Amygdala (tissue), 56 donors: ENCODE measurements at places on chromosomes 7 and 10.

DNA sequence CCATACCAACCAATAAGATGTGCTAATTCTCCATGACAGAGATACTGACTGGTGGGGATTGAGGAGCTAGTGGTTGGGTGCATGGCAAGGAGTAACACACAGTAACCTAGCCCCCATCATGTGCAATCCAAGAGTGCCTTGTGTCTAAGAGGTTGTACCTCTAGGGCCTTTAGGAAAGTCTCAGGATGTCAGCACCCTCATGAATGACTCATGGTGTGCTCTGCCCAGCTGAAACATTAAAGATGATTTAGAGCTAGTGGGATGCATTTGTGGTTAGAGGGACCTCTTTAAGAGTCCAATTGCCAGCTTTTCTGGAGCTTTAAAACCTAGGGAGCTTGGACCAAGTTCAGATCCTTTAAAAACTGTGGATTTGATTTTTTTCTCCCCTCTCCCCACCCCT is 181.1 kb downstream of the HERPUD2 start:
- DNase-seq: no peak

DNA sequence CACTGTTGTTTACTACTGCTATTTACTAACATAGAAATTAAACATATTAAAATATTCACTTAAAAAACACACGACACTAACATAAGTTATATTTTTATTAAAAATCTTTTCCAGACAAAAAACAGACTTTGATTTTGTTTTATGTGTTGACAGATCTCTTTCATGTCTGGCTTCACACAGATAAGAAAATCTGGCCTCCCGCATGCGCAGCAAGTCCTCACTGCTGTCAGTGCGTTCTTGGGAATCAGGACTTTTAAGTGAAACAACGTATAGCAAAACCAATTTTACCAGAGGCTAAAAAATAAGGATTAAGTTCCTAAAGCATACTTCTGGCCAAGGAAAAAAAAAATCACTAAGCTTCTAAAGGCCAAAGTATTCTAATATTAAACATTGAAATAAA is 1.2 kb upstream of the IDI1 start:
- DNase-seq: no peak

- peak; percentile 41 for DNase-seq
Measured at GRCh38 chr10:131452926-131453720, 141.6 kb upstream of the TCERG1L start.

DNA sequence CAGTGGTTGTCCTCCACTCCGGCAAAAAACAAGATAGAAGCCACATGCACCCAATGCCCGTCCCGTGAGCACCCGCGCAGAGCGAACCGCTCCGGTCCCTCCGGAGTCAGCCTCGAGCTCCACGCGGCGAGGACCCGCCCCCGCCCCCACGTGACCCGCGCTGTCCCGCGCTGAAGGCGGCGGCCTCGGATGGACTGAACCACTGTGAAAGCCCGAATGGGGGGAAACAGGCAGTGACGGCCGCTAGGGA is 766 bp upstream of the EIF3B start:
- peak; percentile 95 for DNase-seq

DNA sequence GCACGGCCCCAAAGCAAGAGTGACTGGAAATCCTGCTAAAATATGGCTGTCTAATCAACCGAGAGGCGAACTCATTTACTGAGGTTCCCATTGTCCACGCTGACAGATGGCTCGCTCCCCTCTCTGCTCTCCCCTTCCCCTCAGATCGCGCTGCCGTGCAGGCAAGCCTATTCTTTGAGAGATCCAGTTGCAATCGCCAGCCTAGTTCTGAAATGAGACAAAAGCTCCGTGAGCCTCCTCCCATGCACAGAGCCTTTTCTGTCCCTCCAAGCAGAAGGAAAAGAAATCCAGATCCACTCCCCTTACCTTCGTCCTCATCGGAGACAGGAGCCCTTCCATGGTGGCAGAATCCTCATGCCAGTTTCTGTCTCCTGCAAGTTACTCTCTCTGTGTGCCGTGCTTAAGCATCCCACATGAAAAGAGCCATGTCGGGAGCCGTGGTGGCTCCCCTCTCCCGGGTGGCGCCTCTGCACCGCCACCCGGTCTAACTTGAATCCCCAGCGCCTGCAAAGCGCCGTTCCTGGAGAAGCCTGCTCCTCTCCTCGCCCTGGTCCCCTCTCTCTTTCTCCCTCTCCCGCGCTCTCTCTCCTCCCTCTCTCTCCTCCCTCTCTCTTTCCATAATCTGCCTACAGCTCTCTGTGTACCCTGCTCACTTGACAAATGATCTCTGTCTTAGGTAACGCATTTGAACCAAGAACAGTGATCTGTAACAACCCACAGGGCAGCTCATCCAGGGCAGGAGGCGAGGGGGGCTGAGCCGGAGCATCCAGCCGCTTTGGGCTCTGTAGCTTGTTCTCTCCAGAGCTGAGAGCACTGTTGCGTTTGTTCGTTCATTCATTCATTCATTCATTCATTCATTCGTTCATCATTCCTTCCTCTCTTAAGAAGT is 156.8 kb downstream of the FRMD4A start:
- DNase-seq: no peak

DNA sequence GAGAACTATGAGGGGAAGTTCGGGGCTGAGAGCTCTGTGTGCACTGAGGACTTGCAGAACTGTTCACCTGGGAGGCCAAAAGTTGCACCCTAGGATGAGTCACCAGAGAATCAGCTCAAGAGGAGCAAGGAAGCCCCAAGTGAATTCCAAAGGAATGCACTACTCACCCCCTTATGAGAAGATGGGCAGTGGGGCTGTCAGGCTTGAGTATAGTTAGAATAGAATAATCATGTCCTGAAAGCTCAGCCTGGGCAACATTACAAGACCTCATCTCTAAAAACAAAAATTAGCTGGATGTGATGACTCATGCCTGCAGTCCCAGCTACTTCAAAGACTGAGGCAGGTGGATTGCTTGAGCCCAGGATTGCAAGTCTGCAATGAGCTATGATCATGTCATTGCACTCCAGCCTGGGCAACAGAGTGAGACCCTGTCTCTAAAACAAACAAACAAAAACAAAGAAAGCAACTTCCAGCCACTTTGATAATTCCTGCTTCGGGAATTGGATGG is 30.0 kb downstream of the MAP3K8 start:
- no peak for DNase-seq

- no peak for DNase-seq
Measured at GRCh38 chr10:117457071-117457810, 82.0 kb upstream of the PDZD8 start.

GRCh38 chr7:117134889-117135552 is 181.7 kb downstream of the ST7 start:
- no peak for DNase-seq

DNA sequence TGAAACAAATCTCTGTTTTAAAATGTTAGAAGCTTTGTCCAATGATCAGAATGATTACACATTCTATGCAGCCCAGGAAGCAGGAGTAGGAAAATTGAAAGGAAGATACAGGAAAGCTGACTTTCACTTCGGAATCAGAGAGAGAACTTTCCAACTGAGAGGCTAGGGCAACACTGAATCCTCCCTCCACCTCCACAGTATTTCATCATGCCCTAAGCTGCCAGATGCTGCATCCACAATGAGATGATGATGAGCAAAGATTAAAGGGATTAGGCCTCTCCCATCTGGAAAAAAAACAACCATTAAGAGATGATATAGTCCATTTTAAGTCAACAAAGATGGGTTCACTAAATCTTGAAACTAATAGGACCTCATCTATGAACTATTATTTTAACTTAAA is 215.6 kb downstream of the GPR37 start:
- DNase-seq: no peak

DNA sequence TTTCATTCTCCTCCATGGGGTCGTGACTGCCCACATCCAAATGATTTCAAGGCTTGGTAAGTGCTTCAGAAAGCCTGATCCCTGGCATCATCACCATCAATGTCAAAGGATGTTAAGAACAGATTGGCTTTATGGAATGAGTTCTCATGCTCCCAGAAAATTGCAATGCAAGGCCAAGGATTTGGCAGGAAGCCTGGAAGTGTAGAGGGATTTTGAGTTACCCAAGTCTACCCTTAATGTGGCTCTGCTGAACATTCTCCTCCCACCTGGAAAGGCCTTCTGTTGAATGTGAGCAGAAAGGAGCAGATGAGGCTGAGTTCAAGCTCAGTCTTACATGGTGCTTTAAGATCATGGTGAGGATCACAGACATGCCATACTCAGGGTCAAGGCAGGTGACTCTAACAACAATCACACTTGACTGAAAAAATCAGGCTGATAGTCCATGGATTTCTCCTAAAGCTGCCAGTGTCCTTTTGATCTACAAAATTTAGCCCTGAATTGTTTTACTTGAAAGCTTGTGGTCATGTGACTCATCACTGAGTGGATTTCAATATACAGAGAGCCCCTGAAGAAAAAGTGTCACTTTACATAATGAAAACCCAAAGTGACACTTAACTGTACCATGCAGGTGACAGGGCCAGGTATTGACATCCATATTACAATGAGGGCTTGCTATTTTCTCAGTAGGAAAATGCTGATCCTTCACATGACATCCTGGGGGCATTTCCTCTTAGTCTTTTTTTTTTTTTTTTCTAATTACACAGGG is 111.1 kb upstream of the PDLIM1 start:
- DNase-seq: no peak

- DNase-seq: no peak
Measured at GRCh38 chr7:108181073-108181985, 51.2 kb upstream of the LAMB4 start.

DNA sequence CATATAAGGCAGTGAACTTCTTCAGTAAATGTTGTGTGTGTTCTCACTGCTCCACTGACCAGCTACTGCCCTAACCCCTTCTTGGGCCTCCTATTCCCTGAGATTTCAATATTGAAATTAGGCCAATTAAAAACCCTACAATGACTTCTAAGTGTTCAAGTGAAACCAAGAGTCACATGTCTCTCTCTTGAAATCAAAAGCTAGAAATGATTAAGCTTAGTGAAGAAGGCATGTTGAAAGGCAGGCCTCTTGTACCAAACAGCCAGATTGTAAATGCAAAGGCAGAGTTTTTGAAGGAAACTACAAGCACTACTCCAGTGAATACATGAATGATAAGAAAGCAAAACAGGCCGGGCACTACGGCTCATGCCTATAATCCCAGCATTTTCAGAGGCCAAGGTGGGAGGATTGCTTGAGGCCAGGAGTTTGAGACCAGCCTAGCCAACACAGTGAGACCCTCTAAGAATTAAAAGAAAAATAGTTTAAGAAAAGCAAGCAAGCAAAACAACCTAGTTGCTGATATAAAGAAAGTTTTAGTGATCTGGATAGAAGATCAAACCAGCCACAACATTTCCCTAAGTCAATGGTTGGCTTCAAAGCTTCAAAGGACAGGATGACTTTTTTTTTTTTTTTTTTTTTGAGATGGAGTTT is 22.3 kb downstream of the BRAF start:
- no peak for DNase-seq

DNA sequence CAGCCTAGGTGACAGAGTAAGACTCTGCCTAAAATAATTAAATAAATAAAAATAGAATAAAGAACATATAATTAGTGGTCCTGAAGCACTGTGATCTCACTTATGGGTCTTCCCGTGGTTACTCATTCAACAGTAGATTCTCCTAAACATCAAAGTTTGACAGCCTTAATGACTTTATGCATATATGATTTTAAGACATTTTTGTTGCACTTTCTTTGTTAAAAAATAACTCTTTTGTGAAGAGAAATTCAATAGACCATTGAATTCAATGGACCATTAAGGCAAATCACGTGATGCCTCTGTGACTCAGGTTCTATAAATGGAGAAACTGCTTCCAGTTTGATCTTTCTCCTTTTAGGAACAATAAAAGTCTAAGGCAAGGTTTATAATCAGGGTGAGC is 59.6 kb downstream of the ATOH7 start:
- DNase-seq: no peak

GRCh38 chr10:88657901-88658300 is 6.3 kb upstream of the LIPF start:
- no peak for DNase-seq

- peak; percentile 10 for DNase-seq
Measured at GRCh38 chr7:152435384-152436110, at the start of gene KMT2C. Gene KMT2C (minus strand): TSS chr7:152436003. CDS start chr7:152435786, 217 bp downstream.

DNA sequence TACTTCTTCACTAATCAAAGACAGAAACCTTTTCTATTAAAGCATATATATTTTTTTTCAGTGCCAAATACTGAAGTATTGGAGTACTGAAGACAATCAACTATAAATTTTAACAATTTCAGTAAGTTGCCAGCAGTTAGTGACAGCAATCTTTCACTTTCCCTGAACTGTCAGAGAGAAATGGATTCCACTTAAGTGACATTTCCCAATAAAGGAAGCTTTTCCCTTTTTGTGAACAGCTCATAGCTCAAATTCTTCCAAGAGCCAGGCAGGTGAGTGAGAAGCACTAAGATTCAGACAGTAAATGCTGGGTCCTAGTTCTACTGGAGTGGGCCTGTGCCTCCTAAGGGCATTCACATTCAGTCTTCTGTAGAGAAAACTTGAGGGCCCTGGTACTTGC is 142.0 kb downstream of the SRPK2 start:
- no peak for DNase-seq

DNA sequence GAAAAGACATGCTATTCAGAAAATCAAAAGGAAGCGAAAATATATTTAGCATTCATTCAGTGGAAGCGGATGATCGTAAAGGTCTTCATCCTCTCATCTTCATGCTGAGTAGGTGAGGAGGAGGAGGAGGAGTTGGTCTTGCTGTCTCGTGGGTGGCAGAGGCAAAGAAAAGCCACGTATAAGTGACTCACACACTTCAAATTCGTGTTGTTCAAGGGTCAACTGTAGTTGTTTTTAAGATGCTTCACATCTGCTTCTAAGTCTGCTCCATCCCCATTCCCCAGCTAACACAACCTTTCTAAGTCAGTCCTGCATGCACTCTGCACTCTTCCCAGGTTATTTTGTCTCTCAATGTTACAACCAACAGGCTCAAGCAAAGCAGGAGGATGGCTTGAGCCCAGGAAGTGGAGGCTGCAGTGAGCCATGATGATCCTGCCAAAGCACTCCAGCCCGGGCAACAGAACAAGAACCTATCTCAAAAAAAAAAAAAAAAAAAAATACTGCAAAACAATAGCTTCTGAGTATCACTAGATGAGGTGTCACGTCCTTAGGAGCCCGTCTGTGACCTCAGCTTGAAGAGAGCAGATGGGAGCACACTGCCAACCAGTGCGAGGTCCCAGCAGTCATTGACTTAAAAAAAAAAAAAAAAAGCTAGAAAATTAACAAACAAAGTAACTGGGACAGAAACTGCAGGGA is 70.5 kb downstream of the SFMBT2 start:
- DNase-seq: no peak

- no peak for DNase-seq
Measured at GRCh38 chr7:8115547-8116402, 146.2 kb downstream of the ICA1 start.

- DNase-seq: no peak
Measured at GRCh38 chr10:3173171-3173878, 743 bp upstream of the PITRM1 start.

GRCh38 chr7:72446131-72446530 is 34.0 kb upstream of the CALN1 start:
- DNase-seq: no peak
